ENCODE measurements at places on chromosomes 3 and 15.

GRCh38 chr3:56856752-56857151 is 55.0 kb upstream of the ARHGEF3 start:
- DNase-seq = no peak

- DNase-seq = no peak
Observed at GRCh38 chr15:61750271-61751084, 309.8 kb downstream of the VPS13C start.

DNA sequence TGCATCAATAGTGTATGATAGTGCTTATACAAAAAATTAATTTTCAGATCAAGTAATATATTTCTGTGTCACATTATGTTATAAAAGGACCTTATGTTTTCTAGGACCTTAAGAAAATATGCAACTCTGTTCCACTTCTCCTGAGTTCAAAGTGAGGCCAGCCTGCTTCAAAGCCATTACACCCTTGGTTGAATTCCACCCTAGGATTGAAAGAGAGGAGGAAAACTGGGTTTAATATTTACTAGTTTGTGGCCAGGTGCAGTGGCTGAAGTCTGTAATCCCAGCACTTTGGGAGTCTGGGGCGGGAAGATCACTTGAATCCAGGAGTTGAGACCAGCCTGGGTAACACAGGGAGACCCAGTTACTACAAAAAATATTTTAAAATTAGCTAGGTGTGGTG is 32.9 kb upstream of the NR1I2 start:
- no peak for DNase-seq

DNA sequence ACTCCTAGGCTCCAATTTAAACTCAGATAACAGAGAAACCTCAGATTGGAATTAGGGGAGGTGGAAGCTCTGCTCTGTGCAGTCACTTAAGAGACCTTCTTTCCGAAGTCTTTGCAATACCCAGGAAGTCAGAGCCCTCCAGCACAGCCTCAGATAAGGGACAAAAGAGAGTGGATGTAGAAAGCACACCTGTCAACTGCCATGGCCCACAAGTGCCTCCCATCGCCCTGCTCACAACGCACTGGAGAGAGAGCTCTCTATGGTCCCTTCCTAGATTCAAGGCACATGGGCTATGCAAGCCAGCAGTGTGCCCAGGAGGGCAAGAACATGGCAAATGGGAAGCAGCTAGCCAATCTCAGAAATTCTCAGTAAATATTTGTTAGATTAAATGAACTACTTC is 47.3 kb upstream of the TBL1XR1 start:
- no peak for DNase-seq

GRCh38 chr15:80523746-80524145 is 119.6 kb downstream of the ARNT2 start:
- DNase-seq = no peak

DNA sequence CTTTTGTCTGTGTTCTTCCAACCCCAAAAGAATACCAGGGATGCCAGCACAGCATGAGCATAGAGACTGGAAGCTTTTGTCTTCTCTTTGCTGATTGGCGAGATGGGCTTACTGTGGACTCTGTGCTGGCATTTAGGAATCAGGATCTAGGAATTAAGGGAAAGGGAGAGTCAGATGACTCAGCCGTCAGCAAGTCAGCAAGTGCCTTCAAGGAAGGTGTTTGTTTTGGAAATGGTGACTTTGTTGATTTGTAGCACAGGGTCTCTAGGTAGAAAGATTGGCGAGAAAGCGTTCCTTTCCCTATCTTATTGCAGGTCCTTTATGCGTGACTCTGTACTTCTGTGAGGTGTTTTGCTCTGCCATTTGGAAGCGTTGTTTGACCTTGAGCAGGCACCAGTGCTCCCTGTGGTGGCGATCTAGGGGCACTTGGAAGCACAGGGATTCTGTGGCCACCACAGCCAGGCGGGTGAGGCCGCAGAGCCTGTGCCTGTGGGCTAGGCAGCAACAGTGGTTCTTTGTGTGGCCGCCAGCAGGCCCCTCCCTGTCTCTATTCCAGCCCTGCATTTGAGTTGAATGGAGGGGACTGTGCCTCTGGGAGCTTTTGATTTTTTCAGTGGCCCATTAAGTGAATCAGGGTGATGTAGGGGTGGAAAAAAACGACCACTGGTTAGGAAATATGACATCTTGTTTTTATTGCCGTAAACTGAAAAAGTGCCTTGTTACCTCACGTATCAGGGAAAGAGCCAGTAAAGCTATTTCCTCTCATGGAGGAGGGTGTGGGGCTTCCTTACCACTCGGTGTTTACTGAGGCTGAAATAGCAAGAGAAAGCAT is 19.0 kb downstream of the FAN1 start:
- no peak for DNase-seq
